ENCODE measurements at places on chromosomes 2 and 18.

GRCh38 chr2:27839022-27839618 lies 51.1 kb downstream of the RBKS start:
- DNase-seq, result no peak

- no peak for DNase-seq
These were observed 989 bp downstream of the STAM2 start for GRCh38 chr2:152174574-152174973.

DNA sequence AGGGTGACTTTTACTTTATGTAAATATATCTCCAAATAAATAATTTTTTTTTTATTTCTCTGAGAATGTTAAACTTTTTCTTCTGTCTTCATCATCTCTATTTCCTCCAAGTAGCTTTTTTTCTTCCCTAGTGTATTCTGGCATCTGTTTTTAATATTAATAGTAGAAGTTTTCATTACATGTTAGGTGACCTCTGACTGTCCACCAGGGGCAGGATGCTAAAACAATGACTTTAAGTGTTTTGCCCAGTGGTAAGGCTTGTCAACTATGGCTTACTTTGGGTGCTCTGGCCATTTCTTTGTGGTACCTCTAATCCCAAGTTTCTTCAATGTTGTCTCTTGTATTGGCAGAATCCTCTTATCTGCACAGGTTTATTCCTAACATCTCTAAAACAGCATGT lies 127.1 kb downstream of the SRBD1 start:
- no peak for DNase-seq

DNA sequence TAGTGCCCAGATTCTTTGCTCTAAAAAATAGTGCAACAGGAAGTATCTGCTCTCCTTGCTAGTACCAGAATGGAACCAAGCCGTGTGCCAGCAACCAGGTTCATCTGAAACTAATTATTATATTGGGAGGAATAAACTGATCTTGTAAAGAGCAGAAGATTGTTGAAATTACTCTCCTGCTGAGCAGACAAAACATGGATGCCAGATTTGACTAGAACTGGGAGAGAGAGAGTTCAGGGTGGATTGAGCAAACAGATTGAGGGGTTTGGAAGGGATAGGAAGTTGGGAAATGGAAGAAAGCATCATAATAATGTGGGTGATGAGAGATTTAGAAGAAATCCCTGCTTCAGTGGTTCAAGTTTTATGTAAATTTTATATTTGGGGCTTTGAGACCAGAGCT lies 160.1 kb upstream of the RASGRP3 start:
- no peak for DNase-seq

DNA sequence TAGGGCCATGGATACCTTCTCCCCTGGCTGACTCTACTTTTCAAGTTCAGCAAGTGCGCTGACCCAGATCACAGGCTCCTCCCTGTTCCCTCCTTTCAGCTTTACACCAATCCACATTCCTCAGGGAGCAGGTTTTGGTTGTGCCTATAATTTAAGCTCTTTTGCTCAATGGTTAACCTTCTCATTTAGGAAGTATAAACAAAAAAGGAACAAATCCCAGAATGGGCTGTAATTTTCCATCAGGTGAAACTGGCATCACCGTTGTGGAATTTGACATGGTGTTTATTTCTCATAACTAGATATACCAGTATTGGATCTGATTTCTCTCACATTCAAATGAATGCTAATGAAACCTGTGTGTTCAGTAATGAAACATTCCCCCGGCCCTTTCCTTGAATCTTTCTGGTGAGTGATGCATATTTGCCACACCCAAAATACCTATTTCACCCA lies 13.6 kb downstream of the STRN start:
- DNase-seq, result no peak

Measured in cortex of kidney (tissue), 1 donor.